ENCODE measurements at places on chromosomes 5 and 9. TPM values are rescaled to one million over a fixed set of nuclear protein-coding genes. Genes with fewer than 3 reads are reported as not detected.

GRCh38 chr9:136694163-136694871 is 7.1 kb upstream of the AGPAT2 start:
- no peak for DNase-seq

DNA sequence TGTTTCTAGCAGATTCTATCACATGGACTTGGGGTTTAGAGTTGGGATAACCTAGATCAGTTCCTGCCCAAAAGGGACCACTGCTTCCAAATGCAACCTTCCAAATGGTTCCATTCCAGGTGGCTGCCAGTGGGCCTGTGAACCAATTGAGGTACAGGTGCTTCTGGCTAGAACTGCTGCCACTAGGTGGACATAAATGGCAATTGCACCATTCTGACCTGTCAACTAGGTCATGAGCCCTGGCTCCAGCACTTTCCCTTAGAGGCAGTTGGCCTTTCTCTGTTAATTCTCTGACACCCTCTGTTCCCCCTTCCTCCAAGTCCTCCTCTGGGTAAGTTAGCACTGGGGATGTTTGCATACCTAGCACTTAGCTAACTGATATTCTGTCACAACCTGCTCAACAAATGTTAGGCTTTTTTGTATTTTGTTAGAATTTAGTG is 16.6 kb upstream of the HEMGN start:
- DNase-seq = peak; percentile 53

- DNase-seq = no peak
Measured at GRCh38 chr5:103436656-103437055, 125.9 kb downstream of the NUDT12 start.

DNA sequence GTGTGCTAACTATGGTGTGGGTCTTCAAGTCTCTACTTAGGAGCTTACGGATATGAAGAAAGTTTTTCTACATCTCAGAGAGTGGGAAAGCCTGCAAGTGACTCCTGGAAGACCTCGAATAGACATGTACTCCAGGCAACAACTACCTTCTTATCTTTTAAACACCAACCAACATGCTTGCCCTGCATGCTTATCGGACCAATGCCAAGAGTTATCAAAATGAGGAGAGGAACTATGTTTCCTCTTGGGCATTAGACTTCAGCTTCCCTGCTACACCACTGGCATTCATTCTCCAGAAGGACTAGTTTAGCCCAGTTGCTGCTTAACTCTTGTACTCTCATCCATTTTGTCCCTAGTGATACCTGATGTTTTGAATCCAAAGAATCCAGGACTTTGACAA is 74.7 kb upstream of the MAN2A1 start:
- no peak for DNase-seq

GRCh38 chr9:134306636-134307600 is 19.3 kb upstream of the RXRA start:
- DNase-seq = no peak

DNA sequence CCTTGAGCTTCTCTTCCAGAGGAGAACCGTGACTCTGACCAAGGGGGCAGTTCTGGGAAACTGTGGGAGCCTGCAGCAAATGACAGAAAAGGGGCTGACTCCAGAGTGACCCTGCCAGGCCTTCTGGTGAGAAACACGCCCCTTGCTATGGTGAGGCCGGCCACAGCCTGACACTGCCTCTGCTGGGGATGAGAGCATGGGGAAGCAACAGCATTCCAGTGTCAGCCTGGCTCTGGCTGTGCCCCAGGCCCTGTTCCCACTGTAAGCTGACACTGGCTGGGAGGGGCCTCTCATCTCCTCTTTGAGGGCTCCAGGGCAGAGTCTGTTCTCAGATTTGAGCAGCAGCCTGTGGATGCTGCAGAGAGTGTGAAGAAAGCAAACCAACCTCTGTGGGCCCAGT is 180.0 kb upstream of the IL12B start:
- peak; percentile 67 for DNase-seq

The LCN15 gene
- total RNA-seq = not detected

DNA sequence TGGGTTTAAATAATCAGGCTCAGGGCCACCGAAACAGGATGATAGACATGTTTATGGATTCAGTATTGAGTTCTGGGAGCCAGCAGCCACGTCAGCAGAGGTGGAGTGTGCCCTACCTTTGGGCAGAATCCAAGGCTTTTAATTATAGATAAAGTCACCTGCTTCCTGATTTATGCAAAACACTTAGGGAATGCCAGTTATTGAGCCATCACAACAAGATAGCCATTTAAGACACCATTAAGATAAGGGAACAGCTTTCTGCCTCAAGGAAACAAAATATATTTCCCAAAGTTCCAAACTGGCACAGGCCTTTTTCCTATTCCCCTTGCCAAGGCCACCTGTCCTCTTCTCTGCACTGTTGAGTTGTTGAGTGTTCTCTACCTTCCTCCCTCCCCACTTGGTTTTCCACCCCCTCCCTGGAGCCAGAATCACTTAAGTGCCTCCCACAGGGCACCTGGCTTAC is 2.4 kb downstream of the CCL28 start:
- DNase-seq = no peak

The ARID3C gene
- 0.31 TPM for total RNA-seq

The SLC25A2 gene
- 4.4 TPM for total RNA-seq

The MSMP gene
- total RNA-seq = 1.7 TPM

The TMEM174 gene
- not detected for total RNA-seq

DNA sequence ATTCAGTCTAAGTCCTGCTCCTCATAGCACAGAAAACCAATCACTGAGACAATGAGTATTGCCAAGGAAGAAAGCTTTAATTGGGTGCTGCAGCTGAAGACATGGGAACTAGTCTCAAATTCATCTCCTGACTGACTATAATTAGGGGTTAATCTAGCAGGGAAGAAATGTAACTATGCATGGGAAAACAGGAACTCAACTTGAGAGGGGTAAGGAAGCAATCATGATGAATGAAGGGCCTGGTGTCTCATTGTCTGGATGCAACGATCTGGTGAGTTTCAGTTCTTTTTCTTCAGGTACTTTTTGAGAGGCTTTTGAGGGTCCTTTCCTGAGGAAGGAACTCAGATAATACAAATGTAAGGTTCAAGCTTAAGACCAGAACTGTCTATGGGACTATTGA is 24.0 kb upstream of the OCLN start:
- DNase-seq = no peak

DNA sequence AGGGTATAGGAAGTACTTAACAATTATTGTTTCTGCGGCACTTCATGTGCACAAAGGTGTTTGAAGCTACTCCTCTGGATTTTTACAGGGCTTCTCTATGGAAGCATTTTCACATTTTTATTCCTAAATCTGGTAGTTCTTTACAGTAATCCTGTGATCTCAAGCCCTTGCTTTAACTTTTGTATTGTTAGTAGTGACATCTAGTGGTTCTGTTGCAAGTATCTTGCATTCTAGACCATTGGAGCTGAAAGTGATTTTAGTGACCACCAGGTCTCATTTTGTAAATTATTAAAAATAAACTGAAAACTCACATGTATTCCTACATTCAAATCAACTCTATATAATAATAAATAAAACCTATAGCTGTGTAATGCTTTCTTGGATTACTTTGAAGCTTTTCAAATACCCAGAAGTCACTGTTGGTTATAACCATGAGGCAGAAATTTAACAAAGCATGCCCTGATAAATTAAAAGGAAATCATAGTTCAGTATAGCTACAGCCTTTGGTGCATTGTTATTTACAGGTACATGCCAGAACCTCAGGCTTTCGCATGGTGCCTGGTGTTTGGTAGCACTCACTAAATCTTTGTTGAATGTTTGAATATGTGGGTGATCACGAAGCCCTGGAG is 18.9 kb downstream of the RPS23 start:
- DNase-seq = no peak

- peak; percentile 82 for DNase-seq
Measured at GRCh38 chr9:38068701-38069628, at the start of gene SHB. Gene SHB, minus strand, starts transcription at chr9:38069227. Its CDS starts 582 bp downstream, at chr9:38068645.

DNA sequence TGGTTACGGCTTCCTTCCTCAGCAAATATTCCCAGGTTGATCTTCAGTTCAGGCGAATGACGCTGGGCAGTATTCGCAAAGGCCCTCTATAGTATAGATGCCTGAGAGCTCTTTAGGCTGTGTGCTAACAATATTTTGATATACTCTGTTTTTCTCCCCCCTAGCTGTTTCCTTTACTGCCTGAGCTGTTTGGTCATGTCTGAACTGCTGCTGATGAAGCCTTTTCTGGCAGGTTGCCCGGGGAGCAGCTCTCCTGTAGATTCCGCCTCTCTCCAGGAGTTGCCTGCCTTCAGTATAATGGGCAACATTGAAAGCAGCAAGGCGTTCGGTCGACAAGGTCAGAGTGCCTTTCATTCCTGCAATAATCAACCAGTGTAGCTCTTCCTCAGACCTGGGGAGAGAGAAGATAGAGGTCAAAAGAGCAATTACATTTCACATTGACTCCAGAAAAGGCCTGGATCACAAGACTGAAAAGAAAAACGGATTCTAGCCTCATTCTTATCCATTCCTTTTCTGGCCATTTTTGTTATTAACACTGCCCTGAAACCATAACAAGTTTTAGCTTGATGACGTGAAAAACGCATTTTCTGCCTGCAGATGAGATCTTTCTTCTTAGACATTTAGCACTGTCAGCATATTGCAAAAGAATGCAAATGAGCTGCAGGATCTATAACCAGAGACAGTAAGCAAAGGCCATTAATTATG is 60.1 kb upstream of the ZNF608 start:
- peak; percentile 91 for DNase-seq

DNA sequence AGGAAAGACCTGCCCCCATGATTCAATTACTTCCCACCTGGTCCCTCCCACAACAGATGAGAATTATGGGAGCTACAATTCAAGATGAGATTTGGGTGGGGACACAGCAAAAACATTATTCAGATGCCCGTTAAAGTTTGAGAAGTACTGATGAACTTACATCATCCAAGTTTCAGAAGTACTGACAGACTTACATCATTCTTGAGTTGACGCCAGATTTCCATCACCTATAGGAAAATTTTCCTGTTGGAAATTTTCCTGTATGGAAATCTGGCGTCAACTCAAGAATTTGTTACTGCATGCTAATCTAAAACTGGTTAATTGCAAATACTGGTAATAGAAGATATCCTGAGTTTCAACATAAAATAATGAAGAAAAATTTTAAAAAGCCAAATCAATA is 975.9 kb downstream of the MAT2B start:
- DNase-seq = no peak

The SMIM3 gene
- 8.8 TPM for total RNA-seq

- no peak for DNase-seq
Measured at GRCh38 chr5:9176641-9177040, 369.2 kb downstream of the SEMA5A start.

GRCh38 chr9:27414220-27414761 is 109.8 kb upstream of the IFNK start:
- peak; percentile 37 for DNase-seq

DNA sequence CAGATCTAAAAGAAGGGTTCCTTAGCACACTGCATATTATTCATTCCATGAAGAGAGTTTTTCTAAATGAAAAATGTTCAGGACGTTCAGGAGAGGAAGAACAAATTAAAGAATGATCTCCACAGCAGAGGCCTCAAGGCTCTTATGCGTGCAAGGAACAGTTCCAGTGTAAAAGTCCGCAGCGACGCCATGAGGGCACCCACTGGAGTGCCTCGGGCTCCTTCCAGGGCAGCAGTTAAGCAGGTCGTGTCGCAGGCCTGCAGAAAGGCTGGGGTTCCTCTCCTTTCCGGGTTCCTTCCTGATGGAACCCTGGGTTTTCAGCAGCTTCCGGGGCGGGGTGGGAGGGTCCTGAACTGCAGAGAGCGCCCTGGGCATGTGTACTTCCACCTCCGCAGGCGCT is 87.1 kb upstream of the SELENOP start:
- no peak for DNase-seq

GRCh38 chr9:118640836-118641560 is 728.2 kb downstream of the BRINP1 start:
- no peak for DNase-seq

DNA sequence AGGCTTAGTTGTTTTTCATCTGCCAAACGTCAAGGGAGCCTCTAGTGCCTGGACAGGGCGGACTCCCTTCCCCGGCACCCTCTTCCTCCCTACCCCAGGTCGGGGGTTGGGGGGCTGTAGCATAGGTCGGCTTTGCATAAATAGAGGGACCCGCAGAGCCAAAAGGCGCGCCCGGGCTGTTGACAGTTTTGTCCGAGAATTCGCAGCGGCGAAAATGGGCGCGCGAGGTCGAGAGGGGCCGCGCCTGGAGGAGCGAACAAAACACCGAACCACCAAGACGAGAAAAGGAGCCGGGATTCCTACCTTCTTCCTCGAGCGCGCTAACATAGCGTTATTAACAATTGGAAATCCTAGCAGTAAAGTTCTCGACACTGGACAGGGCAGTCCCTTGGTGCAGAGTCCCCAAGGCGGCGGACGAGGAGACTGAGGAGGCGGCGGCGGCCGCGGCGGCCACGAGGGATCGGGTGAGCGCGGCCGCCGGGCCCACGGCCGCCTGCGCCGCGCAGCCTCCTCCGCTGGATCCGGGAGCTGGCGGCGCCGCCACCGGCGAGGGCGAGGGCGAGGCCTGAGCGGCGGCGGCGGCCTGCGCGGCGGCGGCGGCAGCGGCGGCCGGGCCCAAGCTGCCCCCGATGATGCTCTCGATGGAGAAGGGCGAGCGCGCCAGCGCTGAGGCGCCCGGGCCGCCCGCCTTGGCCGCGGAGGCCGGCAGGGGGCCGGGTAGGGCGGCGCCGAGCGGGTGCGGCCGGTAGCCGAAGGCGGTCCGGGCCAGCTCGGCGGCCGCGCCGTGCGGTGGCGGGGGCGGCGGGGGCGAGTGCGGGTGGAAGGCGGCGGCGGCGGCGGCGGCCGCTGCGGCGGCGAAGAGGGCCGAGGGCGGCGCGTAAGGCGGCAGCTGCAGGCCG is 1.7 kb downstream of the FOXD1 start:
- DNase-seq = no peak

DNA sequence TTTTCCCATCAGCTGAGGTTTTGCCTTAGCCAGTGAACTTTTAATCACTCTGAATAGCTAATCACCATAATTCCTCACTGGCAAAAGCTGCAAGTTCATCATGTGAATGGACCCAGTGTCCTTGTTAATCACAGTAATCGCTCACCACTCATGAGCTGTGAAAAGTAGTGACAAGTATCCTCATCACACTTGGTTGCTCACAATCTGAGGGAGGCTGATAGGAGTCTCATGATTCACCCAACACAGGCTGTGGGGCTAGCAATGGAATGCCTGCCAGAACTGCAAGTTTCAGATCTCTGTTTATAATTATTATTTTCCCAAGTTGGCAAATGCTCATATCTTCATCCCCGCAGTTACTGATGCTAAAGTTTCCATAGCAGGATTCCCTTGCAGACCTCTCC is 467.2 kb downstream of the KIF4B start:
- DNase-seq = no peak

- peak; percentile 95 for DNase-seq
Measured at GRCh38 chr5:150946351-150946905, 41.6 kb upstream of the ZNF300 start.

- DNase-seq = no peak
Measured at GRCh38 chr9:88041447-88041846, 67.1 kb upstream of the CDK20 start.

GRCh38 chr5:168295574-168296201 is 4.2 kb downstream of the WWC1 start:
- peak; percentile 18 for DNase-seq

- peak; percentile 99 for DNase-seq
Measured at GRCh38 chr9:92669890-92670708, at the start of gene IPPK. Gene IPPK, minus strand, starts transcription at chr9:92670131. Its CDS starts 143 bp downstream, at chr9:92669988.

The SHISAL2B gene
- 1.0 TPM for total RNA-seq

All from testis (tissue), 5 donors.